ENCODE measurements at places on chromosomes 16 and 17.

DNA sequence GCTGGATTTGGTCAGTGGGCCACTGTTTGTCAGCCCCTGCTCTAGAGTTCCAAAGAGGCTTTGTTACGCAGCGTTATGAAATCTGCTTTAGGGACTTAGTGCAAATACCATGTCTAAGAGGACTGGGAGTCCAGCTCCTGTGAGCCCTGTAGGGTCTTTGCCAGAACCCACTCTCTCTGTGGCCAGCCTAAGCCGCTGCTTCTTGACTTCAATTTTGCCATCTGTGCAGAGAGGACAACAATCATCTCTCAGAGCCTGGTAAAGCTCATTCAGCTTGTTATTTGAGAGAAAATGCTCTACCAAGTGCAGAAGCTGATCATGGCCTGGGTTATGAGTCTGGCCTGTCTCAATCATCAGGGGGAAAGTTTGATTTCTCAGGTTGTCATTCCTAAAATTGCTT, 17.9 kb downstream of the CA10 start:
- no peak for DNase-seq

DNA sequence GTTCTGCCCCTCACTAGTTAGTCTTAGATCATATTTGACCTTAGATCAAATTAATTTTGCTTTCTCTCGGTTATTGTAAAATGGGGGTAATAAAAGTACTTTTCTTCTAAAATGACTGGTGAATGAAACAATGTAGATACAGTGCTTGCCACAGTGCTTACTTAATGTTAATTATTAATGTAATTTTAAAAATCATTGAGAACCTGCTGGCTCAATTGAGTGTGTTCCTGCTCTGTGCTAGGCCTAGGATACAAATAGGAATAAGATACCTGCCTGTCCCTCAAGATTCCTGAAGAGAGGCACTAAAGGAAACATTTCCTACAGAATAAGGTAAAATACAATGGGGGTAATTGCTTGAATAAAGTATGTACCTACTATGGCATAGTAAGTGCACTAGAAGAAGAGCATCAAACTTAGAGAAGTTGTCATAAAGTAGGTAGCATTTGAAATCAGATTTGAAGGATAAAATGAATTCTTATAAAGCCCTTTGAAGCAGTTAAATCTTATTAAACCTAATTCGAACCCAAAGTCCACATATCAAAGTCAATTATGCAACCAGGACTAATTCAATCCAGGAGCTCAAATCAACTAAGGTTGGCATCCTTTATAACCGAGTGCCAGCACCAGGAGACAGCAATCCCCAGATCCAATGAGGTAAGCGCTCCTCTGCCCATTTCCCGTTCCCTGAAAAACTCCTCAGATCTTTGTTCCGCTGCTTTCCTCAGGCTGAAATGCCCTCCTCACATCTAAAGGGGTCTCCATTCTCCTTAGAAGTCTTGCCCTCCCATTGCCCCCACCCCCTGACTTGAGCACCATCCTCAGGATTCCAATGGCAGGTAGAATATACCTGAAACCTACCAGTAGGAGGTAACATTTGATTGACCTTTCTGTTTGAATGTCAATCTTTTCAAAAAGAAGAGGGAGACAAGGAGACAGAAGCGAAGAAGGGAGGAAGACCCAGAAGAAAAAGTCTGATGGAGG, 2.4 kb upstream of the MED13 start:
- no peak for DNase-seq

DNA sequence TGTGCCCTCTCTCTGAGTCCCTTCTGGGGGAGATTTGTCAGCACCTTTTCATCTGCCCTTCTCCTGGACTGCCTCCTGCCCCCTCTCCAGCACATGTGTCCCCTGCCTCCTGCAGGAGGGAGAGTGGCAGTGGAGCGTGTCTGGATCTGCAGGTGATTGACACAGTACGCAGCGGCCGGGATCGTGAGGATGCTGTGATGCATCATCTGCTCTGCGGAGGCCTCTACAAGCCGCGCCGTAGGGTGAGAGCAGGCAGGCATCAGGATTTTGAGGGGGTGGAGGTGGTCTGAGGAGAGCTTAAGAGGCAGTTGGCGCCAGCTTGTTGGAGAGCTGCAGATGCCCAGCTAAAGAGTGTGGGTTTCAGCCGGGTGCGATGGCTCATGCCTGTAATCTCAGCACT, 10.9 kb downstream of the SLC9A5 start:
- no peak for DNase-seq

DNA sequence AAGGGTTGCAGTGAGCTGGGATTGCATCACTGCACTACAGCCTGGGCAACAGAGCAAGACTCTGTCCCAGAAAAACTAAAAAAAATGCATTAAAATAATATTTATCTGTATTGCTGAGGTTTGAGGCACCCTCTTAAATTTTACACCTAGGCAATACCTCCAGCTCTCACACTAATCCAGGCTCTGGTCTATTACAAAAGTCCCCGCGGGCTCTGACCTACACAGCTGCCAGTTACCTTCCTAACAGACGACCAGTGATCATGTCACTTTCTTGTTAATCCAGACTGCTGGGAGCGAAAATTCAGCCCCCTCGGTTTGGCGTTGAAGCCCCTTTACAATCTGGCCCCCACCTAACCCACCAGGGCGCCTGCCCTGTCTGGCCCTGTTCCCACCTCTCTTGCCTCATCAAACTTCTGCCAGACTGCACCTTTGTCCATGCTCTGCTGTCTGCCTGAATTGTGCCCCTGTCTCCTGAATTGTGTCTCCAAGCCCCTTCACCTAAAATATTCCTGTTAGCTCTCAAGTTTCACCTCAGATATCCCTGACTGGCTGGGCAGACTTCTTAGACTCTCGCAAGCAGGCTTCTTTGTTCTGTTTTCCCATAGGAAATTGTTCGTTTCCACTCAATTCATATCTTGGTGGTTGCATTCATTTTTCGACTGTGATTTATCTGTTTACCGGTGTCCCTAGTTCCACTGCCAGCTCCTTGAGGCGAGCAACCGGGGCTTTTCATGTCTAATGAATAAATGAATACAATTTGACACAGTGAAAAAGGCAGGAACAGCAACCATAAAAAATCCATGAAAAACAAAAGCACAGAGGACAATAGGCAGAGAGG, 65.9 kb downstream of the PITPNC1 start:
- DNase-seq = no peak

DNA sequence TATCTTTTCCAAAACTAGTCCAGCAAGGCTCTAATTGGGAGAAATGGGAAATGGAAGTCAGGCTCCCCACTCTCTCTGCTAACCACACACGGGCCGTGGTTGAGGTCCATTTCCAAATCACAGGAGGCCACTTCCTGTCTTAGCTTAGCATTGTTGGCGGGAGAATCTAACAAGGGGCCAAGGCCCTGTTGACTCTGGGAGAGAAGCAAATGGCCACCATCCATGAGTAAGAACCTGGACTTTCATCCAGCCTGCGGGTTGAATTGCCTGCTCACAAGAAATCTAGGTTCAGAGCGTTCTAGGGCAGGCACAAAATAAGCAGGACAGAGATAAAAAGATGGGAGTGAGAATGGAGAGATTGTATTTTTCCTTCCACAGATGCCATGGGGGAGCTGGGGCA, 5.7 kb downstream of the FAM20A start:
- peak; percentile 42 for DNase-seq

Measured in large intestine (tissue), 12 donors.